GM10248 (cell line): ENCODE measurements at places on chromosomes 6 and 20.

GRCh38 chr20:54237116-54237943 lies 29.4 kb downstream of the PFDN4 start:
- no peak for DNase-seq

DNA sequence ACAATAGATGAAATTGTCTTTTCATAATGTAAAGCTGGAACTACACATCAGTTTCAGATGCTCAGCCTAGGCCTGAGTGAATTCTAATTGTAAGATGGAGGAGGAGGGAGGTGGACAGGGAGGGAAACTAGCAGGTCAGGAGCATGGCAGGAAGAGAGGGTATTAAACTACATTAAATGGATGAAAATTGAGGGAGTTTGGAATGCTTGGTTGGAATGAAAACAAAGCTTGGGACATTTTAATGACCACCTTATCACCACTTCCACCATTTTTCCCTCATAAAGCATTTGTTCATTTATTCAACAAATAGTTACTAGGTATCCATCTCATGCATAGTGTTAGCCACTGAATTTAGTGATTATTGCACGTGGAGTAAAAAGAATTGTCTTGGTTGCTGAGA lies 65.0 kb downstream of the KIZ start:
- DNase-seq: no peak

DNA sequence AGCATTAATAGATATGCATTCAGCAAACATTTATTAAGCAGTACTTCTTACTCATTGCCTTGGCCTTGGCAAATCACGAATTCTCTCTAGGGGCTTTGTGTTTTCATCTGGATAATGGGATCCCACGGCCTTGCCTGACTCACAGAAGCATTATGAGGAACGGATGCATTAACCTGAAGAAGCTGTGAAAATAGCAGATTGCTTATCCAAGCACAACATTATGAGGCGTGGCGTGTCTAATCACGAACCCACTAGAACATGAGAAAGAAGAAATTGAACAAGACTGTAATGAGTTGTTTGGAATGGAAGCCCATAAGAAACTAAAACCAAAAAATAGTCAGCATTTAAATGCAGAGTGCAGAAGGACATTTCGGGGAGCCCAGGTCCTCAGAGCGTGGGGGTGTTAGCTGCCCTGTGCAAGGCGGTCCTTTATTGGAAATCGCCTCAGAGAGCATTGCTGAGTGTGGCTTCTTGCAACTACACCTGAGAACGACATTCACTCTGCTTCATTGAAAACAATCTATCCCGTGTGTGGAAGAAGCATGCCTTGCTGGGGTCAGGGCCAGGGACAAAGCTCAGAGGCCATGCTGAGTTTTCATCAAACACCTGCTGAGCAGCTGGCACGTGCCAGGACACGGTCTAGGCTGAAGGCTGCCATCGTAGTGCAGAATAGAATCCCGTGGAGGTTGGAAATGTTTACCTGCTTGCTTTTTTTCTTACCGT lies 179.9 kb downstream of the ZDHHC14 start:
- DNase-seq: no peak

DNA sequence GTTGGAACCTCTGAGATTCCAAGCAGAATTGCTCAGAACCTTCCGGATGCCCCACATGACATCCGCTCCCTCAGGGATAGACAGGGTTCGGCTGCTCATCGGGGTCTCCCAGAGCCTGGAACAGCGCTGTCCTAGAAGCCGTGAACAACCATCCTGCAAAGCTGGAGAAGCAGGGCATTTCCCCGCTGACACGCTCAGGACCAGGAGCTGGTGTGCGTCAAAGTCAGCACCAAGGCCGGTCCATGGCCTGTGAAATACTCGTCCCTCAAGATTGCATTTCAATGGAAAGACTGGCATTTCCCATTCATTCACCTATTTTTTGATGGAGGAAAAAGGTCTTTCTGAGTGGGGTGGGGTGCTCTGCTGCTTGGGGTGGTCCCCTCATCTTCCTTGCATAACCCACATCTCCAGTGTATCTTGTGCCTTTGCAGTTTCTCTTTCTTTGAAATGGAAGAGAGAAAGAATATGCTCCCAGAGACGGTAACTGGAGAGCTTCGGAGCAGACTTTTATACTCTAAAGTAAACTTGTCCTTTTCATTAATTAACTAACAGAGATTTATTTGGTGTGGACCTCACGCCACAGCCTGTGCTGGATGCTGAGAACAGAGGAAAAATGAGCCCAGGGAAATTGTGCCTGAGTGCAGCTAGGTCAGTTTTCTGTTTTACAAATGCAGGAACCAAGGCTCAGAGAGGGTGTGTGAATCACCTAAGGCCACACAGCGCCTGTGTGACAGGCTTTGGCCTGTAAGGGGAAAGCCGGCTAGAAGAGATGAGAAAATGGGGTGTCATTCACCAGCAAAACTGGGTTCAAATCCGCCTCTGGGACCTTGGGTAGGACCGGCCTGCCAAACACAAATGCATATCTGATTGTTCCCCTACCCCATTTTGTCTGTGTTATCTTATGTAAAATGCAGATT lies 52.4 kb downstream of the RBM38 start:
- DNase-seq: no peak

GRCh38 chr6:80793411-80793810 lies 686.9 kb downstream of the BCKDHB start:
- no peak for DNase-seq

- no peak for DNase-seq
Measured at GRCh38 chr6:21536280-21536766, 57.2 kb upstream of the SOX4 start.

DNA sequence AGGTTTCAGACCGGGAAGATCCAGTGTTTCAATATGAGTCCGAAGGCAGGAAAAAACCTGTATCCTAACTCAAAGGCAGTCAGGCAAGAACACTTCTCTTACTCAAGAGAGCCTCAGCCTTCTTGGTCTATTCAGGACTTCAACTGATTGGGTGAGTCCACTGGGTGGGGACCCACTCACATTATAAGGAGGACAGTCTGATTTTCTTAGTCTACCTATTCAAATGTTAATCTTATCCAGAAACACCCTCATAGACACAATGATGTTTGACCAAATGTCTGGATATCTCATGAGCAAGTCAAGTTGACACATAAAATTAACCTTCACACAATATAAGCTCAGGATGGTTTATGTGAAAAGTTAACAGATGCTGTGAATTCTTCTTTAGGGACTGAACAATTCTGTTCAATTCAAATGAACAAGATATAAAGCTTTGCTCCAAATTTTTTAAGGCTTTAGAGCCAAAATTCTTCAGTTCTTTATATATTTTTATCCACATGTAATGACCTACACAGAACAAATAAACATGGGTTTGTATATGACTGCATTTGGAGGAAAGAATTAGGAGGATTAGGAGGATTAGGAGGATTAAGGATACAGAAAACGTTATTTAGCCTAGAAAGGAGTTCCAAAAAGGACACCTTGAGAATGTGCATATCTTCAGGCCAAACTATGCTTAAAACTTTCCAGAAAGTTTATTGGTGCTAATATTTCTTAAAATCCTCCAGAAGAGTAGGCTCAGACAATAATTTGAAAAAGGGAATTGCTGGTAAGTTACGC lies 35.3 kb upstream of the LAMA2 start:
- DNase-seq: no peak

DNA sequence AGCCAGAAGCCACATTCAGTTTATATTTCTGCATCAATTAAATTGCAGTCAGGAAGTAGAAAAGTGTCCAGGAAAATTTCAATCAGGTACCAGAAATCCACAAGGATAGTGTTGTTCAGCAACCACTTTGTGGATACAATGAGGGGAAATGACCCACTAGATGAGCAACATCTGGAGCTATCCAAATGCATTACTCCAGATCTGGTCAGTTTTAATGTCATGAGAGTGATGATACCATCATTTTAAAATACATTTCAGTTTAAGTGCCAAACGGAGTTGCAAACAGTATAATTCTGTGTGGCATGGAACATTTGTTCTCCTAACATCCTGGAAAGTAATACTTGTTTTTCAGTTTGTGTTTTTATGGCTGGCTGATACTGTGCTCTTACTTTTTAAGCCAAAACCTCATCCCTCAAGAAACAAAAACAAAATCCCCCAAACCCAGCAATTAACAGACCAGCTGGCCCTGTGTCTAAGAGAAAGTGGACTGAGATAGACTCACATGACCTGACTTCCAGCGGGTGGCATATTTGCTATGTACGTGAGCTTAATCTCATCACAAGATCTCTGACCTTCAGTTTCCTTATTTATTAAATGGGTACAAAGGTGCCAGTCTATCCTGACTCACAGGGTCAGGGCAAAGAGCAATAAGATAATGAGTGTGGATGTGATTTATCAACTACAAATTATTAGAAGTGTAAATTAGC lies 58.8 kb upstream of the CNKSR3 start:
- no peak for DNase-seq

DNA sequence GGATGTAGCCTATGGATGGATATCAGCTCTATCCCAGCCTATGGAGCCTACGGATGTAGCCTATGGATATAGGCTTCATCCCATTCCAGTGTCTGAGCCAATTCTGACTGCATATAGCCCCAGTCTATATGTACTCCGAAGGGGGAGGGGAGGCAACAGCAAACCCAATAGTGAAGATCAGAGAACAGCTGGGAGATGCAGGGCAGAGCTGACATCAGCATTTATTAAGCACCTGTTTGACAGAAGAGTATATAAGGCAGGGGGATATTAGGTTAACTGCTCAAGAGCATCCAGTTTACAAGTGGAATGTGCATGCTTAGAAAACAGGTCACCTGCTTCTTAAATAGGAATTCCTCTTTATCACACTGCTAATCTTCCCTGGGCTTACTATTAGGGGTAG lies 85.2 kb downstream of the TNFAIP3 start:
- DNase-seq: no peak

DNA sequence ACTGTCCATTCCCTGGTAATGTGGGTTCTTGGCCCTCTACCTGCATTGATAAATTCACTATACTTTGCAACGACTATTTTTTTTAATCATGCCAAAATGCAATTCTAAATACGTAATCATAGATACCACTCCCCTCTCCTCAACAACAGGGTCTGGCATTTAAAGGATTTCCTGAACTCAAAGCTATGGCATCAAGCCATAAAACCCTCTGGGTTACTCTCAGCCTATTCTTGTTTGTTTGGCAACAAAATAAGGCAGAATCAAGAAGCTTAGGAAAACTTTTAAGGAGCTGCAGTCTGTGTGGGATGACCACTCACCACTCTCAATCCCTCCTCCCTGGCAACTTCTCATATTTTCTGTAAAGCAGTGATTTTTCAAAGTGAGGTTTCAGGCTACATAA lies 669.9 kb upstream of the ID4 start:
- no peak for DNase-seq

DNA sequence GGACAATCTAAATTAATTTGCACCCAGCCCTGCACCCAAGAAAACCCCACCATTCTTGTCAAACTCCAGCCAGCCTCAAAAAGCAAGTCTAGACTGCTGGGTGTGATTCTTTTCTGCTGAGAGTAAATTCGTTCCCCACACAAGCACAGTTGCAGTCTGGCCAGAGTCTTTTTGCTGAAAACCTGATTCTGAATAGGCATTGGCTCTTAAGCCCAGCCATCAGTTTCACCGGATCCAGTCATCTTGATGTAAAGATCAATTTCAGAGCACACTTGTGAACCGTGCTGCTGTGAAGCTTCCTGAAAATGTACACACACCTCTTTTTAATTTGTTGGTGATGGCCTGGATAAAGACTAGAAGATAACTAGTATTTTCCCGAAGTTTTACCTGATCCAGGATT lies 159.4 kb upstream of the GGTLC1 start:
- DNase-seq: no peak

GRCh38 chr6:32655203-32655710 lies 11.2 kb downstream of the HLA-DQB1 start:
- no peak for DNase-seq

- DNase-seq: no peak
Measured at GRCh38 chr20:62999580-62999979, 7.2 kb downstream of the BHLHE23 start.

- DNase-seq: no peak
Measured at GRCh38 chr20:2559279-2559626, 22.9 kb downstream of the TMC2 start.

DNA sequence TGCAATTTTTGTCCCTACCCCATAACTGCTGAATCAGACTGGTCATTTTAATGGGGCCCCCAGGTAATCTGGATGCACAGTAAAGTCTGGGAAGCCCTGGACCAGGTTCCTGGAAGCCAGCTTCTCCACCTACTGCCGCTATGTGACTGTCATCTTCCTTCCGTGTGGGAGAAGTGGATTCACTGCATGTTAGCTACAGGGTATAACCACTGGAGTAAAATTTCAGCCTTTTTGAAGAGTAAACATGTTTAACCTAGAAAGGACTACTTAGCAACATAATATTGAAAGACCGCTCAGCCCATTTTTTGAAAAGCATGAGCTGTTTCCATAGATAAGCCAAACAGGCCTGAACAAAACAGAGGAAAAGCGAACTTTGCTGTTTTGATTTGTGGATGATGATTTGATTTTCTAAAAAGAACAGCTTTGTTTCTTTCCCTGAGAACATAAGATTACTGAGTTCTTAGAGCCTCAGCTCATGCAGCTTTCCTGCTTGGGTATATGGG lies 208.1 kb downstream of the PLCB4 start:
- no peak for DNase-seq

DNA sequence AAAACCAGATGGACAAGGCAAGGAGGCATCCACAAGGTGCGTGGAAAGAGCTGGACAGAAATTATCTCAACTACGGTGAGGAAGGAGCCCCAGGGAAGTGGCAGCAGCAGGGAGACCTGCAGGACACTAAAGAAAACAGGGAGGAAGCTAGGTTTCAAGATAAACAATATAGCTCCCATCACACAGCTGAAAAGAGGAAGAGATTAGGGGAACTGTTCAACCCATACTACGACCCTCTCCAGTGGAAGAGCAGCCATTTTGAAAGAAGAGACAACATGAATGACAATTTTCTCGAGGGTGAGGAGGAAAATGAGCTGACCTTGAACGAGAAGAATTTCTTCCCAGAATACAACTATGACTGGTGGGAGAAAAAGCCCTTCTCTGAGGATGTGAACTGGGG lies 26.8 kb downstream of the TRMT6 start:
- DNase-seq: no peak

DNA sequence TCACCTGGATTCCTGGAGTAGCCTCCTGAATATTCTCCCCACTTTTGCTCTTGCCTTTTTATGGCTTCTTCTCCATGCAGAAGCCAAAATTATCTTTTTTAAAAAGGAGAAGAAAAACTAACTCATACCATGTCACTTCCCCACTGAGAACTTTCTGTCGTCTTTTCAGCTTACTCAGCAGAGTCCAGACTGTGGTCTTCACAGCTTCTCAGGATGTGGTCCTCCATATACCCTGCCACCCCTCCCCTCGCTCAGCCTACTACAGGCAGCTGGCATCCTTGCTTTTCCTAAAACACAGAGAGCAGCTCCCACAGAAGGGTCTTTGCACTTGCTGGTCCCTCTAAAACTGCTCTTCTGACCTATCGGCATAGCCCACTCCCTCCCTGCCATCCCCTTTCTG lies 89.4 kb upstream of the ISM1 start:
- DNase-seq: no peak
